ENCODE measurements at places on chromosomes 13 and 19.
A peak's percentile ranks its signal among the peaks of the same experiment; 100 is the strongest.

GRCh38 chr13:91305652-91306051, 41.8 kb upstream of the MIR17HG start:
- DNase-seq = no peak

GRCh38 chr19:27974082-27974513, 1238.9 kb downstream of the UQCRFS1 start:
- DNase-seq = no peak

GRCh38 chr13:100662468-100663211, 12.0 kb downstream of the TMTC4 start:
- DNase-seq = no peak

DNA sequence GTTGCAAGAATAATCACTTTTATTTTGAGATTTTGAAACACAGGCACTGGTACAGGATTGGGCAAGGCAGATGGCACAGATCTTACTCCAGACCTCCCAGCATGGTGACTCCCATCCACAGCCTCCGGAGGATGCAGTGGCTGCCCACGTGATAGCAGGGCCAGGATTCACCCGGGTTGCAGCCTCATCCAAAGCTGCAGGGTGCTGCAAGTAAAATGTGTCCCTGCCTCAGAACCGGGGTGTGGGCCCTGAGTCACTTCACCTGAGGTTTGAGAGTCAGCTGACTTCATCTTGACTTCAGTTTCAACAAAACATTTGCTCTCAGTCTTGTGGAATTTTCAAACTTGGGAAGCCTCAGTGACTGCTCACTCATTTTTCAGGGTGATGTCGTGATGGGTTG, 201.9 kb downstream of the FGF9 start:
- no peak for DNase-seq

DNA sequence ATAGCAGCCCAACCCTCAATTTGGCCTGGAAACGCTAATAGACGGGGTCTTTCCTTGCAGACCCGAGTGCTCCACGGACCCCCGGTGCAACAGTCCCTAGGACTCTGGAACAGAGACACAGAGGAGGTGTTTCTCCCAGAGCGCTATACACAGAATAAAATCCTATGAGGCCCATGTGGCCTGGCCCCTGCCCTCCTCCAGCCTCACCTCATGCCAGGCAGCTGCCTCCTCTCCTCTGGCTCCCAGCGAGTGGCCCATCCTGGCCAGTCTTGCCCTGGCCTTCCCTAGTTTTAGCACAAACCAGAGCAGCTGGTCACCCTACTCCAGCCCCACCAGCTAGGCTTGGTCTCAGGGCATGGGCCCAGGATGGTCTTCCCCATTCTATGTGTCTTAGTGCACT, 20.3 kb downstream of the POP4 start:
- no peak for DNase-seq

DNA sequence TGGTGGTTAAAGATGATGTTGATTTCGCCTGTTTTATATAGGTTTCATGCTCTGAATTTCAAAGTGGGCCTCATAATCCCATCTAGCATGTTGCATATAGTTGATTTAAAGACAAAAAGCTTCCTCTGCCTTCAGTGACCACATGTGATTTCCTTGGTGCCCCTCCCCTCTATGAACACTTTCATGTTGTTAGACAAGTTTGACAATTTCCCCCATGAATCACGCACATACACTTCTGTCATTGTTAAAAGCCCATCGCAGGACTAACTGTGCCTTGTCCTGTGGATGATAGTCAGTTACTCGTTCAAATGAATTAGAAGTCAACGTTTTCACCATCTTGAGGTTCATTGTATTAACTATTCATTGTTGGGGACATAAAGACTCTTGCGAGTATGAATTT, 6.7 kb downstream of the TNFSF11 start:
- DNase-seq = no peak

GRCh38 chr13:23380534-23380933, 53.0 kb downstream of the SACS start:
- DNase-seq = no peak

GRCh38 chr13:90331974-90332373, 1015.5 kb upstream of the MIR17HG start:
- no peak for DNase-seq

DNA sequence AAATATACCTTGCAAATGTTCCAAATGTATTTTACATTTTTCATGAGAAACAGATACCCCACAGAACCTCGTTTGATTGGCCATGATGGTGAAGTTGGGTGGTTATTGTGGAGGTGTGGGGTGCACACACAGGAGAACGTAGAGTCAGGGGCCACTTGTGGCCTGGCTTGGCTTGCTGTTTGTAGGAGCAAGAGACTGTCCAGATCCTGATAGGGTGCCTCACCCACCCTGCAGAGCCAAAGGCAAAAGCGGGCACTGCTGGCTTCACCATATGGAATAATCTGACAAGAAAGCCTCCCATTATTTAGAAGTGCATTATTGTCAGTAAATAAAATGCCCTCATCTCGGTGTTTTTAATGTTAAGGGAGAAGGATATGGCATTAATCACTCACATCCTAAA, 330.2 kb downstream of the TEX29 start:
- no peak for DNase-seq

DNA sequence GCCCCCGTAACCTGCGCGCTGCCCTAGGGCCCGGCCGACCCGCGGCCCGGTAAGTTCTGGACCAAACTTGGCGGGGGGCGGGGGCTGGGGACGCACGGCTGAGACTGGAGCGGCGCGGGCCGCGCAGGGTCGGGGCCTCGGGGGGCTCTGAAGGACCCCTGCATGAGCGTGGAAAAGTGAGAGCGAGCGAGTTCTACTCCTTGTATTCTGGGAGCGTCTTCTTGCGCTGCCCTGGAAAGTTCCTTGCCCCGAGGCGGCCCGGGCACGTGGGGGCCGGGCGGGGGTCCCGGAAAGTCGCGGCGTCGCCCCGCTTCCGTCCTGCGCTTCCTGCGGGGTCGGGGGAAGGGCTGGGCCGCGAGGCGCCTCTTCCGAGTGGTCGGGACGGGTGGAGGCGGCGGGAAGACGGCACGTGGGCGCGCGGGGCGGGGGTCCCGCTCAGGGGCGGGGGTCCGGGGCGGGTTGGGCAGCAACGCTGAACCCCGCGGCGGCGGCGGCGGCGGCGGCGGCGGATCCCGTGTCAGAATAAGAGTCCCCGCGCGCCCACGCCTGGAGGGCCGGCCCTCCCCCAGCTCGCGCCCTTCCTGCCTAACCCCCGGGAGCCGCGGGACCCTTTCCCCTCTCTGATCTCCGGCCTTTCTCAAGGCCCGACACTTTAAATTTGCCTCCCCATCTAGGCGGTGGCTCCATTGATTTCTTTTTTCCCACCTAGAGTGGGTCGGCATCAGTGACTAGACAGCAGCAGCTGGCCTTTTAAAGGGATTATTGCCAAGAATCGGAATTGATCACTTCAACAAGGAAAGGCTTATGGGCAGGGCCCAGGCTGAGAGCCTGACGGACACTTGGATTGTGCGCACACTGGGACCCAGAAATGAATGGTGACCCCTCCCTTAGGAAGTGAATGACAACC, 749 bp downstream of the GATAD2A start:
- no peak for DNase-seq

GRCh38 chr19:29882719-29883105, 59.3 kb upstream of the URI1 start:
- no peak for DNase-seq

DNA sequence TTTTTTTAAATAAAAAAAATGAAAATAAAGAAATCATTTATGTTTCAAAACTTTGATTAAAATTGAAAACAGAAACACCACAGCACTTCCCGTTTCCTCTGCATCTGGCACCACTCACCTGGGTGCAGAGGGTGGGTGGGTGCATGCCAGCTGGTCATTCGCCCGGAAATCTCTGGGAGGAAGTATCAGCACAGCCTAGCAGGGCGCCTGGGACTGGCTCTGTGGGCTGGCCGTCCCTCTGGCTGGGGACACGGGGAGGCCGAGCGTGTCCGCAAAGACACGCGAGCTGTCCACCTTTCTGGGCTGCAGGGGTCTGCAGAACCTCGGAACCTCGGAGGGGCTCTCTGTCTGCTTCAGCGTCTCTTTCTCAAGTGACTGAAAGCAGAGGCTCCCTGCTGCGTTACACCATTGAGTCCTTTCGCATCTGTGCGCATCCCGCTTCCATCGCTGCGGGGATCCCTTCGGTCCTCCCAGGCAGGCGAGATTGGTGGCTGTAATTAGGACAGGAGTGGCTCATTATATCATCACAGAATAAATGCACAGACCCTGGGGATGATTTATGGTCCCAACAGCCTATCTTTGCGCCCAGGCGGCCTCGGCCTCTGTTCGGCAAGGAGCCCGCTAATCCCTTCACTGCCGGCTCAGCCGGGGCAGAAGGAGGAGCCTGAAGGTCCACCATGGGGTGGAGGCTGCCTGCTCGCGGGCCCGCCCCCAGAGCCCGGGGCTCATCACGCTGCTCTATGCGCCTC, 17.2 kb downstream of the CRTC1 start:
- peak; percentile 17 for DNase-seq

DNA sequence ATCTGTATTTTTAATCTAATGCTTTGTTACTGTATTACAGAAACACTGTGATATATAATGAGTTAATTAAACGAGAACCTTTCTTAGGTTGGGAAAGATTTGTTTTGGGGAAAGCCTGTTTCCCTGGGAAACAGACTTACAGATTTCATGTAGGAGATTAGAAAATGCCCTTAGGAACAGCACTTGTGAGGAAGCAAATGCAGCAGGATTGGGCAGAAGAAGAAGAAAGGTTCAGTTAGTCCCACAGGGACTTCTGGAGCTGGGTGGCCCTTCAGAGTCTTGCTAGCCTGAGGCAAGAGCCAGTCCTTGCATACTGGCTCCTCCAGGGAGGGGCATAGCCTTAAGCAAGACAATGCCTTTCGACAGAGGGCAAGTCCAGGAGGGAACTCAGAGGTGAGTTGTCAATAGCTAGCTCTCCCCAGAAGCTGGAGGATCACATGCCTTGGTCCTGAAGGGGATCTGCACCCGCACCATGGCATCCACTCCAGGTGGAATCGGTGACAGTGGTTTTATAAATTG, 36.8 kb downstream of the N4BP2L1 start:
- no peak for DNase-seq

GRCh38 chr19:4513248-4513647, 5.0 kb downstream of the PLIN4 start:
- DNase-seq = no peak

- no peak for DNase-seq
Observed at GRCh38 chr13:89307278-89307677, 1636.1 kb downstream of the SLITRK5 start.

GRCh38 chr13:94464771-94465170, 14.7 kb downstream of the DCT start:
- no peak for DNase-seq

GRCh38 chr19:51163257-51163656, 21.2 kb downstream of the SIGLEC7 start:
- DNase-seq = no peak

DNA sequence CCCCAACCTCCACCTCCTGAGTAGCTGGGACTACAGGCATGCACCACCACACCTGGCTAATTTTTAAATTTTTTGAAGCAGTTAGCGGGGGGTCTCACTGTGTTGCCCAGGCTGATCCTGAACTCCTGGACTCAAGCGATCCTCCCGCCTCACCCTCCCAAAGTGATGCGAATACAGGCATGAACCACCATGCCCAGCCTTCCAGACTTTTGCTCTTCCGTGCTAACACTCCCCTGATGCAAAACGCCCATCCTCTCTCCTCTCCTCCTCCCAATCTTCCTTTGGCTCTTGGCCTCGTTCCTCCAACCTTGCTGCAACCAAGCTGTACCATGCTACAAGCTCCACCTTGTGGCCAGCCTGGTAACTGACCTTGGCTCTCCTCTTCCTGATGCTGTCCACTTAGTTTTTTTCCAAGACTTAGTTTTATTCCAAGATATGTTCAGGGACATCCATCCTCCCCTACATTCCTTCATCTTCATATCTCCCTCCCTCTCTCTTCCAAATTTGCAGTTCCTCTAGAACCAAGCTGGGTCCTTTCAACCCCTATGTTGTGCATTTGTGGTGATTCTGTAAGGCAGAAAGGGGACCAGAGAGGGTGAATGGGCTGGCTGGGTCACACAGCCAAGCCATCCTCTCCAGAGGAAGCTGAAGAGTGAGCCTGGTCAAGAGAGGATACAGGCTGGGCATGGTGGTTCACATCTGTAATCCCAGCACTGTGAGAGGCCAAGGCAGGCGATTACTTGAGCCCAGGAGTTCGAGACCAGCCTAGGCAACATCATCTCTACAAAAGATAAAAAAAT, 32.8 kb downstream of the TINCR start:
- no peak for DNase-seq

DNA sequence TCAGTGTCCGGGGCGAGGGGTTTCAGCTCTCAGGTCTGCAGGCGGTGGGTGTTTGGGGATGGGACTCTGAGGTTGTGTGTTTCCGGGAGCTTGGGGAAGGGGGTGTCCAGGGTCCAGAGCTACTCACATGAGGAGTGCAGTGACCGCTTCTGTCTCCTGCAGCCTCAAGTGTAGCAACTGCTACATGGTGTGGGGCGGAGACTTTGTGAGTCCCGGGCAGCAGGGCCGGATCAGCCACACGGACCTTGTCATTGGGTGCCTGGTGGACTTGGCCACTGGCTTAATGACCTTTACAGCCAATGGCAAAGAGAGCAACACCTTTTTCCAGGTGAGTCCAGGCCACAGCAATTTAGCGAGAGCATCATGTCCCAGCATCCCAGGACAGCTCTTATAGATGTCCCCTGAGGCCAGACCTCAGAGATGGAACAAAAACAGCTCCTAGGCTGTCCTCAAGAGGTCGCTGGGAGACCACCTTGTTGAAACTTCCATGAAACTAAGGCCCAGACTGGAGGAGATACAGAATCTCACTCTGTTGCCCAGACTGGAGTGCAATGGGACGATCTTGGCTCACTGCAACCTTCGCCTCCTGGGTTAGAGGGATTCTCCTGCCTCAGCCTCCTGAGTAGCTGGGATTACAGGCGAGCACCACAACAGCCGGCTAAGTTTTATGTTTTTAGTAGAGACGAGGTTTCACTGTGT, 44.9 kb downstream of the RYR1 start:
- no peak for DNase-seq

- no peak for DNase-seq
Observed at GRCh38 chr19:35484252-35485036, 5.8 kb downstream of the KRTDAP start.

- no peak for DNase-seq
Observed at GRCh38 chr13:50531917-50532899, 311.3 kb downstream of the DLEU7 start.

- DNase-seq = no peak
Observed at GRCh38 chr19:54335164-54335563, 3.8 kb downstream of the LILRA4 start.
